ENCODE measurements at places on chromosomes 11 and 22.

DNA sequence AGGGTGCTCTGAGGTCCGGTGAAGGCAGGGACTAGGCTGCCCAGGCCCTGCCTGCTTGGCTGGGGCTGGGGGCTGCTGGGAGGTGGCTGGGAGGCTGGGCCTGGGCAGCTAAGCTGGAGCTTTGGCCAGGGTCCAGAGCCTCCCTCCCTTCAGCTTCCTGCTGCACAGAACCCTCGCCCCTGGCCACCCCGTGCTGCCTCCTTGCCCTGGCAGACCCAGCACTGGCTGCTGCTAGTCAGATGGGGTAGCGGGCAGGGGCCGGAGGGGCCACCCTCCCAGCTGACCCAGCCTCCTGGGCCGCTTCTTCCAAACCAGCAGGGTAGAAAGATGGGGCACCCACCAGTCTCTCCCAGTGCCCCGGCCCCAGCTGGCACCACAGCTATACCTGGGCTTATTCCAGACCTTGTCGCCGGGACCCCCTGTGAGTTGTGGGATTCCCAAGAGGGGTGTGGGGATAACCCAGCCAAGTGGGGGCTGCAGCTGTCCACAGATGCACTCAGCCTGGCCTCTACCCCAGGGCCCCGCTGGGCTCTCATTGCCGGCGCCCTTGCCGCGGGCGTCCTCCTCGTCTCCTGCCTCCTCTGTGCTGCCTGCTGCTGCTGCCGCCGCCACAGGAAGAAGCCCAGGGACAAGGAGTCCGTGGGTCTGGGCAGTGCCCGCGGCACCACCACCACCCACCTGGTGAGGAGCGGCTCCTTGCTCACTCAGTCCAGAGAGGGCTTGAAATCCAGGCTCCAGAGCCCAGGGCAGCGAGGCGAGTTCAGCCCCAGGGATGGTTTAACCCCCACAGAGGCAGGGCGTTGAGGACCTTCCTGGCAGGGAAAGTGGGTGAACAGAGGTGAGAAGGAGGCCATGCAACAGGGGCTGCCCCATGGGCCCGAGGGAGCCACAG lies at the start of gene SYT8:
TSS of gene SYT8 (plus strand) at position 212 of the 892 bp plus-strand sequence. CDS start at position 328, 116 bp downstream.
- no peak for DNase-seq

DNA sequence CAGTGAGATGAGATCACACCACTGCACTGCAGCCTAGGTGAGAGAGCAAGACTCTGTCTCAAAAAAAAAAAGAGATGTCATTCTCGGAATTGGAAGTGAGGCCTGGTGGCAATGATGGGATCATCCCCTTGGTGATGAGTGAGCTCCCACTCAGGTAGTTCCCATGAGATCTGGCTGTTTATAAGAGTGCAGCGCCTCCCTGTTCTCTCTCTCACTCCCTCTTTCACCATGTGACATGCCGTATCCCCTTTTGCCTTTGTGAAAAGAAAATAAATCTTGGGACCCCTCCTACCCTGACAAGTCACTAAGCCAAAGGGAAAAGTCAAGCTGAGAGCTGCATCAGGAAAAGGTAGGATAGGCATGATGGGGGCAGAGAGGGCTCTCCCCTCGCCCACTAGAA lies 28.8 kb downstream of the ZNF70 start:
- no peak for DNase-seq

- no peak for DNase-seq
Measured at GRCh38 chr11:85021058-85021457, 606.1 kb downstream of the DLG2 start.

GRCh38 chr11:67599149-67599548 lies 7.6 kb upstream of the NDUFV1 start:
- DNase-seq = no peak

- DNase-seq = no peak
Measured at GRCh38 chr11:64536396-64536941, 54.6 kb upstream of the SLC22A12 start.

- no peak for DNase-seq
Measured at GRCh38 chr22:45499746-45500145, 2.9 kb upstream of the FBLN1 start.

GRCh38 chr11:75565221-75565814 lies 3.3 kb downstream of the SERPINH1 start:
- no peak for DNase-seq

GRCh38 chr11:92246630-92247029 lies 22.0 kb downstream of the FAT3 start:
- DNase-seq = no peak

- DNase-seq = no peak
Measured at GRCh38 chr22:42313804-42314581, 43.5 kb upstream of the TCF20 start.

GRCh38 chr11:78798663-78799062 lies 224.0 kb upstream of the NARS2 start:
- DNase-seq = no peak

- no peak for DNase-seq
Measured at GRCh38 chr11:128796270-128796669, 70.8 kb downstream of the KCNJ1 start.

DNA sequence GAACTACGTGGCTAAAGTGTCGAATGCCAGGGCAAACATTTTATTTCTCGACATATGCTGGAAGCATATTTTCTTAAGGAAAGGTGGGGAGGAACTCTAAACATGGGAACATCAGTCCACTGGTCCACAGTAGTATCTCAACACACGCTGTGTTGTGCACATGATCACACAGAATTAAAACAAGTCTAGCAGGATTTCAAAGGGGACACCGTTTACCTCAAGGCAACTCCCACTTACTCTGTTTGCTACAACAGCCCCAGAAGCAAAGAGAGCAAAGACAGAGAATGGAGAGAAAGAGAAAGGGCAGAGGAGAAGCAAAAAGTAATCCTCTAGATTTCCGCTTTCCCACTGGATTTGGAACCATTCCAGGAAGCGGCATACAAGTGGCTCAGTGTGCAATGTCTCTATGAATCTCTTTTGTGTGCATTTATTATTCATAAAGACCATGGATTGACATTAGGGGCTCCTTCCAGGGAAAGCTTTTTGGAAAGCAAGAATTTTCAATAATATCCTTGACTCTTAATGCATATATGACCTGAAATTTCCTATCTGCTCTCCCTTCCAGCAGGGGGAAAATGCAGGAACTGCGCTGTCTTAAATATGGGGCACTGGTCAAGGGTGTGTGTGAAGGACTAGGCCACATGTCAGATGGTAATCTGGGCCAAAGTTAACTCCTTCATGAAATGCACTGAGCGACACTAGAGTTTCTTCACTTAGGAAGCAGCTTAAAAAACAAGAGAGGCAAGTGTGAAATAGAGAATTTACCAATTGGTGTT lies 34.8 kb upstream of the CCDC34 start:
- no peak for DNase-seq

- DNase-seq = no peak
Measured at GRCh38 chr11:117560780-117561530, 233.3 kb downstream of the CEP164 start.

- DNase-seq = no peak
Measured at GRCh38 chr11:30960387-30960992, 374.3 kb upstream of the MPPED2 start.

DNA sequence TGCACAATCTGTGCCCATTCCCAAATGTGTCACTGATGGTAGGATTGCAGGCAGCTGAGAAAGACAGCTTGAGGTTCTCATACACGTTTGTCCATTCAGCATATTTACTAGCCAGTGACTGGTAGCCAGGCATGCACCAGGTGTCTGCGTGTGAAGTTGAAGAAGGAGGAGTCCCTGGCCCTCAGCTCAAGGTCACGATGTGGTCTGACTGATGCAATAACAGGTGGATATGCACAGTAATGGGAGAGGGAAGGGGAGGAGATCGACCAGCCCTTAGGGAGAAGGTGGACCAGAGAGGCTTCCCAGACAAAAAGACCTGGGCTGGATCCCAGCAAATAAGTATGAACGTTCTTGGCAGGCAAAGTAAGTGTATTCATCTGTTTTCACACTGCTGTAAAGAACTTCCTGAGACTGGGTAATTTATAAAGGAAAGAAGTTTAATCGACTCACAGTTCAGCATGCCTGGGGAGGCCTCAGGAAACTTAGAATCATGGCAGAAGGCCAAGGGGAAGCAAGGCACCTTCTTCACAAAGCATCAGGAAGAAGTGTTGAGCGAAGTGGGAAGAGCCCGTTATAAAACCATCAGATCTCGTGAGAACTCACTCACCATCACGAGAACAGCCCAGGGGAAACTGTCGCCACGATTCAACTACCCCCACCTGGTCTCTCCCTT lies 96.0 kb downstream of the MN1 start:
- DNase-seq = no peak

GRCh38 chr22:41830174-41830573 lies 2.7 kb upstream of the SREBF2 start:
- no peak for DNase-seq

DNA sequence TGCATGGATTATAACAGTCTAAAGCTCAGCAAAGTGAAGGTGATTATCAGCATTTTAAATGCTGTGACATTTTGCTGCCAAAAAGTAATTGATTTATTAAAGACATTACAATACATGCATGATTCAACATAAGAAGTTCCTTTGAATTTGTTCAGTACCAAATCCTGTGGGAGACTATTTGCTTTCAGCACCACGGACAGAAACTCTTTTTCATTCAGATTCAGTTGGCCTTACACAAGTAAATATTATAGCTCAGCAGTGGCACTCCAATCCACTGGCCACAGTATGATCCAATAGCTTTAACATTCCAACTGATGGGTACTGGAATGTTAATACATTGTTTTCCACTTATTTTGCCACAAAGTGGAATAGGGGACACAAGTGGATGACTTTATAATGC lies 806.7 kb downstream of the NTM start:
- no peak for DNase-seq

DNA sequence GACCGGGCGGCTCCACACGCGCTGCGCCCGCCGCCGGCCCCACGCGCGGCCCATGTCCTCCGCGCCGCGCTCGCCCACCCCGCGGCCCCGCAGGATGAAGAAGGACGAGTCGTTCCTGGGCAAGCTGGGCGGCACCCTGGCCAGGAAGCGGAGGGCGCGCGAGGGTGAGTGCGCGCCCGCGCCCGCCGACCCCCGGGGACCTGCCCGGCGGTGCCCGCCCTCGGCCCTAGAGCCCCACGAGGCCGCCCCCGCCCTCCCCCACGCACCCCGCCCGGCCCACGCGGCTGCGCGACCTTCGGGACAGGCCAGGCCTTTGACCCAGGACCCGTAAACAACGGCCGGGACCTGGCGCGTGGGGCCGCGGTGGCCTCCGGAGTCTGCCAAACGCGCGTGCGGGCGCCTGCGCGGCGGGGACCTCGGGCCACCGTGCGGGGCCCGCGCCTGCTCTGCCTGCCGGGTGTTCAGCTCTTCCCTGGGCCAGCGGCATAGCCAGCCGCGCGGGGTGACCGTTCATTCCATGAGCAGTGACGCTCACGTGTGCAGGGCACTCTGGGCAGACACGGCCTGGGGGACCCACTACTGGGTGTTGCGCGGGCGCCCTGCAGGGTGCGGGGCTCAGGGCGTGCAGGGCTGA lies at the start of gene PARVB:
TSS of gene PARVB (plus strand) at position 15 of the 634 bp plus-strand sequence. CDS start at position 53, 38 bp downstream.
- DNase-seq = no peak

DNA sequence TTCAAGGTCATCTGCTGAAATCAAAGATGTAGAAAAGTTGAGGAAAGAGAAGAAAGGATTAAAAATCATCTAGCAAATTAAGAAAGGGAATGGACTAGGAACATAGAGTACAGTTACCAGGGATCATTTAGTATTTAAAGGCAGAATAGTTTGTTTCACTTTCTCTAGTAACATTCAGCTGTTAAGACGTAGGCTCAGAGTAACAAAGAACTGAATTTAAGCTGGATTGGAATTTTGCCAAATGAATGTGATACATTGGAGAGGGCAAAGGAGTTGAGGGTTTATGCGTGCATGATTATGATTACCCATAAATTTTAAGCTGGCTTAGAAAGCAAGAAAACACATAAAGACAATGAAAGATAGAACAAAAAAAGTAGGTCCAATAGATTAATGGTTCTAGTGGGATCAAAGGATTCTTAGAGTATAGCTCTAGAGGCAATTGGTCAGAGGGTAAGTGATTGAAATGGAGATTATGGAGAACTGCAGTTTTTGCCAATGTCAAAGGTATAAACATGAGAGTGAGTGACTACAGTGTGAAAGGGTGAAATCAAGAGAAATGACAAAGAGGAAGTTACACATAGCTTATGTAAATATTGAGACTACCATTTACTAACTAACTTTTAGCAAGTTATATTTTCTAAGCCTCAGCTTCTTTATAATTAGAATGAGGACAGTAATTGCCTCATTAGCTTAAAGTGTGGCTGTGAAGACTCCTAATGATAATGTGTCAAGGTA lies 190.0 kb downstream of the GRIA4 start:
- DNase-seq = no peak

DNA sequence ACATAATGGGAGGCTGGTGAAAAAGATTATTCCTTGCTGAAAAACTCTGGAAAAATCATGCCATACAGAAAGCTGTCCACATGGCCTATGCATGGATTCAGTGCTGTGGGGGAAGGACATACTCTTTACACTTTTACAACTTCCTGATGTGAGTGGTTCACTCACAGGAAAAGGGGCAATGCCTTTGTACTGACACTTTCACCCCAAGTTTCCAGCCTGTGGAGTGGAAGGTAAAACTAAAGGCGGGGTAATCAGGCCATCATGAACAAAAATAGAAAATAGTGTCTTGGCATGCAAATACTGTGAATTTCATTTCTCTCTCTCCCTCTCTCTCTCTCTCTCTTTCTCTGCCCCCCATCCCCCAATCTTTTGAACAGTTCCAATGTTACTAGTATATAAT lies 281.8 kb downstream of the ETS1 start:
- DNase-seq = no peak

DNA sequence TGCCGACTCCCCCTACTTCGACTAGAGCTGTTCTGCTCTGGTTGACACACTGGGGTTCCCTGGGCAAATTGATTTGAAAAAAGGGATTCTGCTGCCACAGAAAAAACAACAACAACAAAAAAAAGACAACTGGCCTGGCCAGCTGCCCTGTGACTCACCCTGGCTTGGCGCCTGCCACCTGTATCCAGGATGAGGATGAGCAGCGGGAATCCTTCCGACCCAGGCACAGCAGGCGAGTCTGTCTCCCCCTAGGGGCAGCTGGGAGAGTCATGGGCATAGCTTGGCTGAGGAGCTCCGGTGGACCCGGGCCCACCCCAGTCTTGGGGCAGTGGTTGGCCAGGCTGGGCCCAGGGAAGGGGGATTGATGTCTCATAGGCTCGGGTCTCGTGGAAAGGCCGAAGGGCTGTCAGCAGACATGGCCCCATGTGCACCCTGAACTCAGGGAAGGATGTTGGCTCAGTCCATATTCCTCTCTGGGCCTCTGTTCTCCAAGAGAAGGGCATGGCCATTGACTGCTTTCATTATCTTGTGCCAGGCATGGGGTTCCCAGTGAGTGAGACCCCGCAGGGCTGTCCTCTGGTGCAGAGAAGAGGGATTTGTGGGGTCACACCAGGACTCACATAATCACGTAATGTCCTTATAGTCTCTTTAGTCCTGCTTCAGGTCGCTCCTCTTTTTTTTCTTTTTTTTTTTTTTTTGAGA lies 10.4 kb upstream of the SUN2 start:
- DNase-seq = no peak

DNA sequence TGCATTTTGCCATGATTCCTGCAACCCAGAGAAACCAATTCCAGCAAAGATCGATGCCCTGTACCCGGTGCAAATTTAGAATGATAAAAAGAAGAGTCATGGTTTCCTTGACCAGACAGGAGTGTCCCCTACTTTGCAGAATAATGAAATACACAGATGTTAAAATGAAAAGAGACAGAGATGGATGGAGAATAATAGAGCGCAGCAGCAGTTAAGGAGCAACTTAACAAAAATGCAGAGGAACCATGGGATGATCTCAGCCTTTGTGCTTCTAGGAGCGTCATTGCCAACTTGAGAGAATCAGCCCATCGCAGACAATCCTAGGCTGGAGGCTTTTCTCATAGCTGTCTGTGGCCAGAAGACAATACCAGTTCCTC lies 127.1 kb downstream of the LDLRAD3 start:
- no peak for DNase-seq
